ENCODE measurements at places on chromosomes 2 and 18.

DNA sequence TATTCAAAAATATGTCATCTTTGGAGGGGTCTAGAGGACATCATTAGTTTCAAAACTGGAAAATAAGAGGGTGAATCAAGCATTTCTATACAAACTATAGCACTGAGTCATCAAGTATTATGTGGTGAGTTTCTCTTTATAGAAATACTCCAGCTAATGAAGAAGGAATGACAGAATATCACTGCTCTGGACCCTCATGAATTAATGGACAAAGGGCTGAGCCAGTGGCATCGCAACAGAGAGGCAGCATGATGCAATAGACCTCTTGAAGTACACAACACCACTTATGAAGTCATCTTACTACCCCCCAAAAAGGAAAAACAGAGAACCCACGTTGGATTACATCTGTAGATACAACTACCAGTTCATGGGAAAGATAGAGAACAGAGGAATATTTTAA lies 27.4 kb upstream of the EIF2AK3 start:
- DNase-seq = no peak

GRCh38 chr2:127566576-127566975 lies 31.1 kb downstream of the MYO7B start:
- DNase-seq = no peak

GRCh38 chr2:190678444-190679162 lies 29.7 kb downstream of the NAB1 start:
- no peak for DNase-seq

GRCh38 chr2:146847846-146848245 lies 997.0 kb upstream of the ACVR2A start:
- no peak for DNase-seq

DNA sequence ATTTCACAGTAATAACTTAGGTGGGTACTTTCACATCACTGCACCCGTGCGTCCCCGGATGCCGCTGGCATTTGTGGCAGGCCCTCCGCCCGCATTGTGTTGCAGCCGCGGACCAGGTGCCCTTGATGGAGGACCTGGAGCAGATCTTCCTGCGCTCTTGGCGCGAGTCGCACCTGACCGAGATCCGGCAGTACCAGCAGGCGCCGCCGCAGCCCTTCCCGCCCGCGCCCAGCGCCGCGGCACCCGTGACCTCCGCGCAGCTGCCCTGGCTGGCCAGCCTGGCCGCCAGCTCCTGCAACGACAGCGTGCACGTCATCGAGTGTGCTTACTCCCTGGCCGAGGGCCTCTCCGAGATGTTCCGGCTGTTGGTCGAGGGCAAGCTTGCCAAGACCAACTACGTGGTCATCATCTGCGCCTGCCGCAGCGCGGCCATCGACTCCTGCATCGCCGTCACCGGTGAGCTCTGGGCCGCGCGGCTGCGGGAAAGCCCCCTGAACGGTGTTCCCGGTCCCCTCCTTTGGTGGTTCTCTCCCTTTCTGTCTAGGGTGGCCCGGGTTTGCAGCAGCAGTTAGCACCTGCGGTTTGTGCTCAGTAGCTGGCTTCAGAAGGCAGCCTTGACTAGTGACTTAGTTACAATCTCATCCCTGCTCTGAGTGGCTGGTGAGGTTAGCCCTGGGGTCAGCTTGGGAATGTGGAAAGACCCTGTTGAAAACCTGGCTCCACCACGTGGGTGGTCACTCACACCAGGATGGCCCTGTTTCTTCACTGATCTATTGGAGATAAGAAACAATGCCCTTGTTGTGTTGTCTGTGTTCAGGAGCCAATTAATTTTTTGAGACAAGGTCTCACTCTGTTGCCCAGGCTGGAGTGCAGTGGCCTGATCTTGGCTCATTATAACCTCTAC lies 59.1 kb downstream of the GREB1 start:
- no peak for DNase-seq

GRCh38 chr2:190697421-190697820 lies 48.5 kb downstream of the NAB1 start:
- no peak for DNase-seq

- DNase-seq = no peak
Observed at GRCh38 chr2:98374286-98374685, 28.0 kb downstream of the CNGA3 start.

- peak; percentile 29 for DNase-seq
Observed at GRCh38 chr2:196170606-196171247, 651 bp downstream of the STK17B start.

DNA sequence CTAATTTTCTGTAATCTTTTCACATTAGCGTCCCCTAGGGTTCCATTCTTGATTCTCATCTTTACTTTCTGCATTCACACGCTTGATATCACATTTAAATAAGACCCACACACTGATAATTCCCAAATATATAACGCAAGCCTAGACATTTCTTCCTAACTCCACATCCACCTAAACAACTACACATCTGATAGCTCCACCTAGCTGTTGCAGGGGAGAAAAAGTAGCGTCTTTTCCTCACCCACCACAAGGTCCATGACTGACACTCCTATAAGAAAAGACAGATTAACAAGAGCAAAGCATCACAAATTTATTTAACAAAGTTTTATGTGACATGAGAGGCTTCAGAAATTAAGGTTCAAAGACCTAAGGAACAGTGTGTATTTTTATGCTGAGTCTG lies 862.2 kb upstream of the DDX18 start:
- no peak for DNase-seq

DNA sequence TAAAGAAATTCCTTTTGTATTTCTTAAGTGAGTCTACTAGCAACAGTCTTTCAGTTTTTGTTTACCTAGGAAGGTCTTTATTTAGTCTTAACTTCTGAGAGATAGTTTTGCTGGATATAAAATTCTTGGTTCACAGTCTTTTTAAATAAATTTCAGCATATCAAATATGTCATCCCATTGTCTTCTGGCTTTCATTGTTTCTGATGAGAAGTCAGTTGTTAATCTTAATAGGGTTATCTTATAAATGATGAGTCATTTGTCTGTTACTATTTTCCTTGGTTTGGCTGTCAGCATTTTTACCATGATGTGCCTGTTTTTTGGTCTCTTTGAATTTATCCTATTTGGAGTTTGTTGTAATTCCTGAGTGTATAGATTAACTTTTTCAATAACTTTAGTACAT lies 129.3 kb downstream of the FAM210A start:
- no peak for DNase-seq

DNA sequence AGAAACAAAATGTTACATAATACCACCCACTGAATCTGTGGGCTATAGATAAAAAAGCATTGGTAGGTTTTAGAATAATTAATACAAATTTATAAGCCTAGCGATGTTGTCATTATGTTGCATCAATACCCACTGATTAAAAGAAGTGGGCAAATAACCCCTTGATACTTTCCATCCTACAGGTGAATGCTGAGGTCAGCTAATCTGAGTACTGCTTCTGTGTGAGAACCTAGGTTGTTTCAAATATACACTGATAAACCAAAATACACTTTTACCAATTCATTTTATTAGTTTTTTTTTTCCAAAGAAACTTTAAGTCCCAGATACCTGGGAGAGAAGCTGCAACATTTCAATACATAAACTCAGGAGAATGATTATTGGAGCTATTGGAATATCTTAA lies 948.6 kb downstream of the LRP1B start:
- no peak for DNase-seq

GRCh38 chr18:11309172-11309571 lies 159.8 kb upstream of the PIEZO2 start:
- DNase-seq = no peak

- peak; percentile 20 for DNase-seq
Observed at GRCh38 chr18:33440060-33441043, at the start of gene CCDC178. Gene CCDC178, minus strand, starts transcription at chr18:33440721. Its CDS starts 28,633 bp downstream, at chr18:33412088.

DNA sequence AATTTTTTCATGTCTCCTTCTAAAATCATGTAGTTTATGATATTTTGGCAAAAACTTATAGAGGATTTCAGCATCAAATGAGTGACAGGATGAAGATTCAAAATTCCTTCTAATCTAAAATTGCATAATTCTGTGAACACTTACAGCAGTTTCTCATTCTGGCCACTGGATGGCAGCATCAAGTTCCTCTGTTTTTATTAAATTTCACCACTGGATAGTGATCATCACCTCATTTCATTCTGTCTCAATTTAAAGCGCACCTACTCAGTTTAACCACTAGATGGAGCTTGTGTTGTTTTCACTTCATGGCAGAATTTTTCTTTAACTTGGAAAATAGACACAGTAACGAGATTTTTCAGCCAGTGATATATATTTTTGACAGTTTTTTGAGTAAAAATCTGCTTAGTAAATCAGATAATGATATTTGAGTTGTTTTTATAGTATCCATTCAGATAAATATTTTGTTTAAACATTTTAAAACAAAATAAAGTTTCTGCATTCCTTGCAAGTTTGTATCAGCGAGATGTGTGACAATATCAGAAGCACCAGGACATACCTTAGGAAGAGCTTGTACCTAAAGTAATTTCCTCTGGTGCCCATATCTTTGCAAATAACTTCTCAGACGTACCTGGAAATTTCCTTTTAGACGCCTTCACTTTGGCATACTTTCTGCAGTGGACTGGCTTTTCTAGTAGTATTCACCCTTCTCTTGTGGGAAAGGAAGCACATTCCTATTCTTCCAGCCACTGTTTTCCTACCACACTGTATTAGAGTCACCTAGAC lies 94.7 kb upstream of the ARHGAP15 start:
- peak; percentile 68 for DNase-seq

GRCh38 chr2:6310256-6311215 lies 555.2 kb downstream of the CMPK2 start:
- DNase-seq = no peak

All from stromal cell of bone marrow (primary cell).